ENCODE measurements at places on chromosomes 7 and 10. TPM values are rescaled to one million over a fixed set of nuclear protein-coding genes. Genes with fewer than 3 reads are reported as not detected.

The CALML5 gene
- polyA plus RNA-seq: not detected

The TDRD1 gene
- 0.40 TPM for polyA plus RNA-seq

GRCh38 chr7:67435894-67436535, 439.4 kb downstream of the TYW1 start:
- DNase-seq: no peak

DNA sequence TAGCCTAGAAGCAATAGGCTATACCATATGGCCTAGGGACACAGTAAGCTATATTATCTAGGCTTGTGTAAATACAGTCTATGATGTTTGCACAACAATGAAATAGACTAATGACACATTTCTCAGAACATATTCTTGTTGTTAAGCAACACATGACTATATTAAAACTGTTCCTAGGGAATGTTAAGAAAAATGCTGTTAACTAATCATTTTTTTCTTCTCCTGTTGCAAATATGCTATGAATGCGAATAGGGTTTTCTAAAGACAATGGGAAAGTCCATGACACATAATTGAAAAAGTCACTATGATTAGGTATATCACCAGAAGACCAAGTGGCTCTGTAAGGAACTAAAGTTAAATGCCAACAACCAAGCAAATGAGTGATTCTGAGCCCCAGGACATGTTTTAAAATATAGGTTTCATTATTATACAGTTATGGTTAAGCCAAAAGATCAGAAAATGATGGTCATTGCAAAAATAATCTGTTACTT, 454.0 kb upstream of the SORCS1 start:
- no peak for DNase-seq

GRCh38 chr10:103736763-103737162, 118.6 kb downstream of the SH3PXD2A start:
- no peak for DNase-seq

DNA sequence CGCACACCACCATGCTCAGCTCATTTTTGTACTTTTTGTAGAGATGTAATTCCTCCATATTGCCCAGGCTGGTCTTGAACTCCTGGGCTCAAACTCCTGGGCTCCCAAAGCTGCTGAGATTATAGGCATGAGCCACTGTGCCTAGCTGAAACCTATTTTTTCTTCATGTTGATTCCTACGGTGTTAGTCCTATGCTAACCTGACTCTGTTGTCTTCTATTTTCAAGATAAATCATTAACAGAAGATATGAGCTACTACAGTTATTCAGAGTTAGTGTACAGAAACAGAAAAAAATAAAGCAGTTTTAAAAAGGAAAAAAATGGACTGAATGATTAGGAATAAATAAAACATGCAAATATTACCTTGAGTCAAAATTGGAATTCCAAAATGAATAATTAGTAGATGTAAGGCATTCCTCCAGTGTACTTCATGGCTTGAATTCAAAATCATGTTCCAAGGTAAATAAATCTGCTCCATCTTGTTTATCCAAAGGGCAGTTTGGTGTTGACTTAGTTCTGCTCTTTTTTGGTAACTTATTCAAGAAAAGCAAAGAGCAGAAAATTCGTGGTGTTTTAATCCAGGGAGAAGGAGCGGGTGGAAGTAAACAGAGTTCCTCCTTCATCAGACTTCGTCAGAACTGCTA, 185.8 kb downstream of the CACNB2 start:
- no peak for DNase-seq

- DNase-seq: no peak
Observed at GRCh38 chr10:17450024-17450423, 4.4 kb downstream of the ST8SIA6 start.

DNA sequence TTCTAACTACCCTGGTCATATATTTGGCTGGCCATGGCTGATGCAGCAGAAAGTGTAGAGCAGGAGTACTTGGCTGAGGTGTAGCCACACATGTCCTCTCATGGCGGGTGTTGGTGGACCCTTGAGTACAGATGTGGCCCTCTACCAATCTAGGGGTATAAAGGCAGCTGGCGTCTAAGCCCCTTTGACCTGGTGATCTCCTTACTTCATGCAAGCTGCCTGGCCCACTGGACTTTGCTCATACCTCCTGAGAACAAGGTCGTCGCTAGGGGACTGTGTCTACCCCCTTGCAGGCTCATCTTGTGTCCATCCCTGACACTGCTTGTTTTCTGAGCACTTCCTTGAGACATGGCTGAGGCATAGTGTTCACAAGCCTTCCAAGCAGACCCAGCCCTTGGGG, 287.8 kb downstream of the RPS24 start:
- no peak for DNase-seq

DNA sequence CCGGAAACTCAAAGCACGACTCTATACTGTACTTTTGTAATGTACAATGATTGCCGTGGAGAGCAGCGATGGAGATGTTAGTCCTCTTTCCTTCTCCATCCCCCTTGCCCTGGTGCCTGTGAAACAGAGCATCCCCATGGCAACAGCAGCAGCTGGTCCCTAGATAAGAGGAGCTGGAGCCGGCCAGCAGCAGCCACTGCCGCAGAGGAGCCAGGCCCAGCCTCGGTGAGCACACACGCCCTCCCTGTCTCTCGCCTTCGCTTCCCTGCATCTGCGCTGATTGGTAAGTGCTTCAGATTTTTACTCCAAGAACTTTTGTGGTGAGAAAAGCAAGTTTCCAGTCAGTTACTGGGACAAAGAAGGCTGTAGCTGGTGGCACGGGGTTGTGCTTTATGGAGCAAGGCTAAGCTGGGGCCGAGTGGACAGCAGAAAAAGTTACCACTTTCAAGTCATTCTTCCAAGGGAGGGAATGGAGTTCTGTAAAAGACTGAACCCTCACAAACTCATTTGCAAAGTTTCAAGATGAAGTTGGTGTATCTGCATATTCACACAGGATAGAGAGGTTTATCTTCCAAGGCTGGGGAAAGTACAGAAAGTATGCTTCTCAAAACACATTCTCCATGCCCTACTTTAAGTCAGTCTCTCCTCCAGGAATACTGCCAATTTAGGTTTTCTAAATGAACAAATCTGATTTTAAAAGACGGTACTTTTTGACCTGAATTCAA, at the start of gene PPP1R17:
TSS of gene PPP1R17 (plus strand) at position 192 of the 725 bp plus-strand sequence. CDS start 5,227 bp downstream, outside the sequence.
- peak; percentile 15 for DNase-seq

- DNase-seq: no peak
Observed at GRCh38 chr10:57334523-57334922, 933.2 kb downstream of the IPMK start.

- DNase-seq: no peak
Observed at GRCh38 chr7:138023618-138024342, 21.9 kb upstream of the CREB3L2 start.

DNA sequence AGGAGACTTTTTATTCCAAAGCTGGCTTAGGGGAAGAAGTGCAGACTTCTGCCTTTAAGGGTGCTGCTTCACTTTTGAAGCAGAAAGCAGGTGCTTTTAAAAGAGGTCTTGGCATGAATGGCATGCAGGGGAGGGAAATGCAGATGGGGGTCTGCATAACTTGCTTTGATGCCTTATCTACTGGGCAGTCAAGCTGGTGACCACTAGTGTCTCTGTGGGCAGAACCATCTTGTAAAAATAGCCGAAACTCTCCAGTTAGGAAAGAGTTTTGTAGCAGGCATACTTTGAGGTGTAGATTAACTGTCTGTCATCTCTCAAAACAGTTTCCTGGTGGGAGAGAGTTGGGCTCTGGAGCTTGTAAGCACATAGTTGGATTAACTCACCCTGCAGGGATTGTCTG, 9.9 kb upstream of the CTNNA3 start:
- no peak for DNase-seq

All from right lung (tissue), 10 donors.